ENCODE measurements at places on chromosomes 2 and 18. TPM values are rescaled to one million over a fixed set of nuclear protein-coding genes. Genes with fewer than 3 reads are reported as not detected.

- DNase-seq = no peak
These were observed 298.6 kb upstream of the CDH20 start for GRCh38 chr18:61034580-61034979.

DNA sequence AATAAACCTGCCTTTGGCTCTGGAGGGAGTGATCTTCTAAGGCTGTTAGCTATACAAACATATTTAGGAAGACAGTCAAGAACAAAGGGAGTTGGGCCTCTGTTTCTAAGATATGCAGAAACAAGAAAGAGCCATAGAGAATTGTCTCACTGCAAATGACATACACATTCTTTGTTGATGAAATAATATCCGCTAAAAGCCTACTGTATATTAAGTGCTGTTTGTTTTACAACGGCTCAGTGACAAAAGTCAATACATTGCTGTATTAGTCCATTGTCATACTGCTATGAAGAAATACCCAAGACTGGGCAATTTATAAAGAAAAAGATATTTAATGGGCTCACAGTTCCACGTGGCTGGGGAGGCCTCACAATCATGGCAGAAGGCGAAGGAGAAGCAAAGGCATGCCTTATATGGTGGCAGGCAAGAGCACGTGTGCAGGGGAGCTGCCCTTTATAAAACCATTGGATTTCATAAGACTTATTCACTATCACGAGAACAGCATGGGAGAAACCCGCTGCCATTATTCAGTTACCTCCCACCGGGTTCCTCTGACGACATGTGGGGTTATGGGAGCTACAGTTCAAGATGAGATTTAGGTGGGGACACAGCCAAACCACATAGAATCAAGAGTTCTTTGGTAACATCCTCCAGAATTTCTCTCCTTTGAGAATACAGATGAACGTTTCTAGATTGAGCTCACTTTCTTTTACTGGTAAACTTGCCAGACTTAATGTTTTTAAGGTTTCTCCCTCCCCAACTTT lies 157.8 kb downstream of the PIK3C3 start:
- DNase-seq = no peak

DNA sequence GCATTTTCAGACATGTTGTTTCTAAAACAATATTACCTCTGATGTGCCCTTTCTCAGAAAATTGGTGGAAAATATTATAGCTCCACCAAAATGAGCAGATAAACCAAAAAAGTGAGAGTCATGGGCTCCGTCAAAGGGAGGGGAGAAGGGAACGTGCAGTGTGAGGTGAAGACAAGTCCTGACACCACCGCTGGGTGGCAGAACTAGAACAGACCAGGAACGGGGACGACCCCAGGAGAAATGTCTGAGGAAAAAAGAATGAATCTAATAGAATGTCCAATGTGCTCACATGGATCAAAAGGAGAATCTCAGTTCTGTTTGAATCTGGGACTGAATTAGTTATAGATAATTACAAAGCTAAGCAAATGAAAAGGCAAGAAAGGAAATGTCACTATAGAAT lies 22.6 kb upstream of the BCL2 start:
- peak; percentile 61 for DNase-seq

- DNase-seq = no peak
These were observed 17.3 kb downstream of the TWIST2 start for GRCh38 chr2:238865015-238865719.

GRCh38 chr2:74894272-74894981 lies 60.5 kb downstream of the HK2 start:
- no peak for DNase-seq

DNA sequence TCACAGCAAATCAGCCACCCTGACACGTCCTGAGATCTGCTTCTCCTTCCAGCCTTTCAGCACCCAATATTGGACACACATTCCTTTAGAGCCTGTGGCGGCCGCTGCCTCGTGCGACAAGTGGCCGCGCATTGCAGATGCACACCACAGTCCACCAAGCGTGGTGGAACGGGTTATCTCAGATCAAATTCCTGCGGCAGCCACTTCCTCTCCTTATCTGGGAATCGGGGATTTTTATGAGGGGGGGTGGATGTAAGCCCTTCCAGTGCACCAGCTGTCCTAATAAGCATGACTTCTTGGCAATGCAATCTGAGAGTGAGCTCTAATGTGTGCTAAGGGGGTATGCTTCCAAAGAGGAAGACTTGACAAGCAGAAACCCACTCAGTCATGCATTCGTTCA lies 18.3 kb upstream of the BMP10 start:
- no peak for DNase-seq

GRCh38 chr2:128770143-128771085 lies 451.7 kb upstream of the HS6ST1 start:
- DNase-seq = no peak

GRCh38 chr2:54088191-54088634 lies 27.2 kb upstream of the ACYP2 start:
- DNase-seq = no peak

GRCh38 chr2:233039846-233040530 lies 7.5 kb downstream of the NEU2 start:
- no peak for DNase-seq

DNA sequence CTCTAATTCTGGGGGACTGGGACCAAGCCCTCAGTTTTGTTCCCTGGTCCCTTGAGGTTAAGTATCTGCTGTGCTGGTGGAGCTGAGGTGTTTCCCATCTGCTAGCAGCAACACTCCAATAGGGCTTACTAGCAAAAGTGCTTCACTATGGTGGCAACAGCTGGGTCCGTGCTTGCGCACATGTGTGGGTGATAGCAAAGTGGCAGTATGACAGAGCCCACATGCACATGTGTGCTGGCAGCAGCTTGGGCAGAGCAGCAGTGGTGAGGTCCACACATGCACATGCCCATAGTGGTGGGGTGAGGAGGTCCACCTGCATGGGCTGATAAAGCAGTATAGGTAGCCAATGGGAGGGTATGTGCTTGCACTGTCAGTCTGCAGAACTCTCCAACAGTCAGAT lies 1723.7 kb downstream of the SUCLG1 start:
- DNase-seq = no peak

DNA sequence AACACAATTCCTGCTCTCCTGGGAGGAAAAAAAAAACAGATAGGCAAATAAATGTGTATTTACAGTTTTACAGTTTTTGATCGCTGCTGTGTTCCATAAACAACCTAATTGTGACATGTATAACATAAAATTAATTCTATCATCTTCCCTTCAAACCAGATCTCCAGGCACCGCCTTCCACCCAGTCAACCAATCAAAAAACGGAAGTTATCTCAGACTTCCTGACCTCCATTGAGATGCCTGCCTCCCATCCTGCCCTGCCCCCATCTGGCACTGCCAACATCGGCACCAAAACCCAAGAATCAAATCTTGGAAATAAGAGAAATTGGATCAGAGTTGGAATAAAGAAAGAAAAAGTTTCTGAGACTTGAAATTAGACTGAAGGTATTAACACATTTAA lies 3.1 kb upstream of the RIOK3 start:
- no peak for DNase-seq

DNA sequence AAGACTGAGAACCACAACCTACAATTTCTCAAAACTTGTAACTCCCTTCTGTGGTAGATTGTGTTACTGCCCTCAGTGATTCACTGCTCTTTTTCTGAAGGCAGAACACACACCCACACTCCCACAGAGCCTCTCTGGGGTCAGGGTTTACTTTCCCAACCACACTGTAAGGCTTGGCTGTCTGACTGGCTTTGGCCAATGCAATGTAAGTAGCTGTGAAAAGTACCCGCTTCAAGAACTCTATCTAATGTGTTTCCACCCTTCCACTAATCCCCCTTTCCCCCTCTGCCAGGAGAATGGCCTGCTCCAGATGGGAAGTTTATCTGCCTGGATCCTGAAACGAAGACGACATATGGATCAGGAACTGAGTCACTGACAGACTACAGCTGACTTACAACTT lies 222.7 kb downstream of the CDH2 start:
- no peak for DNase-seq

DNA sequence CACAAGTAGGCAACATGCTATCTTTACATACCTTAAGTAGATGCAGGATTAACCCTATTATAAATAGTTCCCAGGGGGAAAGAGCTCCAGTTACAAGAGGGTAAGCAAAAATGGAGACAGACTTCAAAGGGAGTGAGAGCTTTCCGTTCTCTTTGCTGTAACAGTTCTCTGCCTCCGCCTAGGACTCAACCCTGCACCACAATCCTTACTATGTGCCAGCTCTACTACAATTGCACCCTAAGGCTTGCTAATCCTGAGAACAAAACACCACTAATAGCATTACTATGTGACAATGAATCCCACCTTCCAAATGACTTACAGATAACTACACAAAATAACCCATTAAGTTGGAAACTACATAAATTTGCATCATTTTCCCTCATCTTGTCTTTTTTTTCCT lies 7.7 kb downstream of the ZBTB14 start:
- no peak for DNase-seq

DNA sequence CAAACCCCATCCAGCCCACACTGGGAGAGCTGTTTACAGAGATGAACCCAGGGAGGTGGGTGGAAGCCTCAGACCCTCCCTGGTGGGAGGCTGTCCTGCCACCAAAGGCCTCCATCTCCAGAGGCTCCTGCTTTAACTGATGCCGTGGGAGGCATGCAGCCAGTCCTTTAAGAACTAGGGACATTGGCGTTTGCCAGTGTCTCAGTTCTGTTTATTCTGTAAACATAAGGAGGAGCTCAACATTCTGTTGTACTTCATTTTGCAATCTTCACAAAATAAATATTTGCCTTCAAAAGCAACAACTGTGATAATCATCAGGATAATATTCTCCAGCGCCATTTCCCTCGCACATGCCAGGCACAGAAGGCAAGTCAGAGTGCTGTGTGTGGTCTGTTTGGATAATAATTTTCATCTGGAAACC lies 6.8 kb downstream of the EDAR start:
- no peak for DNase-seq

DNA sequence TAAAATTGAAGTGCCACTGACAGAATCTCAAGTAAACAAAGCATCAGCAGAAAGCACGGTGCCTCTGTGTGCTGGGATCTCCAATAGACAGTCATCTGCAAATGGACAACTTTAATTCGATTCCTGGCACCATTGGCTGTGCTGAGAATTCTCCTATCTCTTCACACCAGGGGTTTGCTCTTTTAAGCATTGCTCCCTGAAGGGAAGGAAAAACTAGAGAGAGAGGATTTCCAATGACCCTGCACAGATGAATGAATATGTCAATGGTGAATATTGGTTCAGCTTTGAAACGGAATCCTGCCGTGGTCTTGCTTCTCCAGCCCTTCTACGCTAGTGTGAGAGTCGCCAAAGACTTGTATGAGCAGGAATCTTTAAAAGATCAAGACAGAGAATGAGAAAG lies 97.9 kb downstream of the FIGN start:
- DNase-seq = no peak

DNA sequence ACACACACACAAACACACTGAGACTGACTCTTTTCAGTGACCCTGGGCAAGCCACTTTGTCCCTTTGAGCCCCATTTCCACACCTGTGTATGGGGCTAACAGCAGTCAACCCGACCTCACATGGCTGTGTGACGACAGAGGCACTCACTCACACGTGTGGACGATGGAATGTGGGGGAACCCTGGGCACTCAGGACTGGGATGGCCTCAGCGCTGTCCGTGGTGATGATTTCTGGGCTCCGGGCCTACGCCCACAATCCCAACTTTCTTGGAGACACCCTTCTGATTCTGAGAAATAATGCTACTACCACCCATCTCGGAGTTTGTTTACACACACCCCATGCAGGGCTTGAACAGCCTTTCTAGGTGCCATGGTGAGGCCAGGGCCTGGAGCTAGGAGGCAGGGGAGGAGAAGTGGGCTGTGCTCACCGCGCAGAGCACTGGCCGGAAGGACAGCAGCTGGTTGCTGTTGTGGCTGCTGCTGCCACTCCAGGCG lies 1.5 kb downstream of the CRYBA2 start:
- no peak for DNase-seq

DNA sequence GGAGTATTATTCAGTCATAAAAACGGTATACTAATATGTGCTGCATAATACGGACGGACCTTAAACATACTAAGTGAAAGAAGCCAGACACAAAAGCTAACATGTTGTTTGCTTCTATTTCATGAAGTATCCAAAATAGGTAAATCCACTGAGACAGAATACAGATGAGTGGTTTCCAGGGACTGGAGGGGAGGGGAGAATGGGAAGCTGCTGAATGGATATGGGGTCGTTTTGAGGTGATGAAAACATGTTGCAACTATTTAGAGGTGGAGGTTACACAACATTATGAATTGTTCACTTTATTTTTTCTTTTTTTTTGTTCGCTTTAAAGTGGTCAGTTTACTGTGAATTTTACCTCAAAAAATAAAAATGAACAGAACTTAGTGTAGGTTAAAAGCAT lies 52.9 kb downstream of the RAB10 start:
- no peak for DNase-seq

The PRSS56 gene
- total RNA-seq = not detected

The AMER3 gene
- total RNA-seq = not detected

The KIF1A gene
- 8.2 TPM for total RNA-seq

The LIPG gene
- total RNA-seq = 0.79 TPM

The TNS1 gene
- total RNA-seq = 0.64 TPM

The DOK6 gene
- total RNA-seq = not detected

The RNU2-63P gene
- total RNA-seq = 1.7 TPM

The ZSWIM2 gene
- not detected for total RNA-seq

The GAL3ST2 gene
- total RNA-seq = 0.94 TPM

The SERPINB7 gene
- total RNA-seq = not detected

The MAL gene
- 35.4 TPM for total RNA-seq
